Renal cortical epithelial cell (primary cell): ENCODE measurements at places on chromosomes 3 and 15.

DNA sequence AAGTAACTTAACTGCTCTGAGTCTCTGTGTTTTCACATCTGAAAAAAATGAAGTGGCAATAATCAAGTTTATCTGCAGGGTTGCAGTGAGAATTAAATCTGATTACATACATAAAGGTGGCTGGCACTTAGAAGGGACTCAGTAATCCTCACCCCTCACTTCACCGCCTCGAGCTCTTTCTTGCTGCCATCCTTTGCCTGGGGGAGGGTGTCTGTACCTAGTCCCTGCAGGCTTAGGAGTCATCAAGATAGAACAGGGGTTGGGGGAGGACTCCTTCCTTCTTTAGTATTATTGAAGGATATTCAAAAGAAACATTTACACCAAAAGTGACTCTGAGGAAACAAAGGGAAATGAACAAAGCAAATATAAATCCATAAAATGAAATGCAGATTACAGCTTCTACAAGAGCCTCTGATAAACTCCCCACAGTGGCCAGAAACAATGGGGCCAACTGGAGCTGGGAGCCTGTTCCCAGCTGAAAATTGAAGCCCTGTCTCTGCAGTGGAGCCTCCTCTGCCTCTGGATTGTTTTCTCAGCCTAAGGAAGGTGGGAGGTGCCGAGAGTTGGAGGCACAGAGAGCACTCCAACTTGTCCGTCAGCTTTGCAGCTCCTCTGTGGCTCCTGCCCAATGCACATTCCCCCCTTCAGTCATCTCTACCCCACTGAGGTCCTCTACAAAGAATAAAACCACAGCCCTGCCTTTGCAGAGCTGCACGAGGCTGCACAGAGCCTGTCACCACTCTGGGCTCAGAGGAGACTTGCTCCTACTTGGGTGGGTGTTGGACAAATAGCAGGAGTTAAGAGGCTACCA lies 41.8 kb downstream of the CRYGS start:
- DNase-seq = no peak

- peak; percentile 23 for DNase-seq
These were observed 102.1 kb downstream of the DUT start for GRCh38 chr15:48433226-48433886.

DNA sequence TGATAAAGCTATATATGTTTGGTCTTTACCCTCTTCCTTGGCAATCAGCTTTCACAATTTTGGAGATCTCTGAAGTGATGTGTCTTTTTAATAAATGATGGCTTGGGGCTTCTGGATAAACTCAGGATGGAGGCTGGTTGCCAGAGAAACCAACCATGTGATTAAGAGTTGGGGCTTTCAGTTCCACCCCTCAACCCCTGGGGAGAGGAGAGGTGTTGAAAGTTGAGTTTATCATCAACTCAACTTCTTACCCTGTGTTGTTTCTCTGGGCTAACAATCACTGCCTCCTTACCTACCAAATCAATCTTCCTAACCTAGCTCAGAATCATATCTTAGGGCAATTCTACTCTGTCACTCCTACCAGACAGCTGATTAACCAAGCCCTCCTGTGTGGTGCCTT lies 735.8 kb downstream of the ZPLD1 start:
- DNase-seq = no peak

GRCh38 chr3:30266524-30266923 lies 339.9 kb upstream of the TGFBR2 start:
- DNase-seq = no peak

DNA sequence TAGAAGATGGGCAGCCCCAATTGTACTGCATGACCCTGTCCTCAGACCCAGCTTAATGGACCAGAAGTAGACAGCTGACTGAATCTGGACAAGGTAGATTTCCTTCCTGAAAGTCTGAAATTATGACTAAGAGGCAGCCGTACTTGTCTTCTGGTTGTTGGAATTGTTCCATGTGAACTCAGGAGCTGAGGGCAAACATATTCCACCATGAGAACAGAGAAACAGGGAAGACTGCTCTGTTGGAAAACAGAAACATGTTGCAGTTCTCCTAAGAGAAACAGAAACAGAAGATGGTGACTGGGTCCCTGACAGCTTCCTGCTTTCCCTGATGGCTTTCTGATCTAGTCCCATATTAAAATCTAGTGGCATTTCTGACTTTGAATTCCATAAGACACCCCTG lies 24.1 kb downstream of the POPDC2 start:
- peak; percentile 87 for DNase-seq
